ENCODE measurements at places on chromosomes 5 and 9. TPM values are rescaled to one million over a fixed set of nuclear protein-coding genes. Genes with fewer than 3 reads are reported as not detected.
A peak's percentile ranks its signal among the peaks of the same experiment; 100 is the strongest.

Gene SV2C
- total RNA-seq = not detected

Gene KCNN2
- total RNA-seq = not detected

DNA sequence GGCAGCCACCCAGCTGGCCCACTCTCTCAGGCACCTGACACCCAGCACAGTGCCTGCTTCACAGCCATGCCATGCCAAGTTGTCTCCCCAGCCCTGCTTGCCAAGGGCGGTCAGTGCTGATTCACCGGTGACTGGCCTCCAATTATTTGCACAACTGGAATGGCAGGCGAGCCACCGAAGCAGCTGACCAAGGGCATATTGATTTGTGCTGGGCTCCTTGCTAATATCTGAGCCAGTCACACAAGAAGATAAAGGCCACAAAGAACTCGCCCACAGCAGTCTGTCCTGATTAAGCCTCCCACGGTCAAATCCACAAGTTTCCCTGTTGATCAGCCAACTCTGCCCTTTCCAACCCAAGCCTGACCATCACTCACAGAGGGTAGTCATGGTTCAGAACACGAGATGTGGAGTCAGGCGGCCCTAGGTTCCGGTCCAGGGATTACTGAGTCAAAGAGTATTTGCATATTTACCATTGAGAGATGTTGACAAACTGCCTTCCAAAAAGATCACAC, 6.4 kb upstream of the EEIG1 start:
- DNase-seq = peak; percentile 47
- H3K4me1 ChIP-seq = peaks cover 88% of the 10 kb centered on the region
- no peaks in the 10 kb centered on the region for H3K36me3 ChIP-seq
- H3K27me3 ChIP-seq = no peaks in the 10 kb centered on the region
- H3K4me3 ChIP-seq = peak overlapping the region; percentile 38
- peak overlapping the region; percentile 40 for H3K27ac ChIP-seq

GRCh38 chr9:32350682-32351081, 33.8 kb upstream of the ACO1 start:
- no peaks in the 10 kb centered on the region for H3K4me1 ChIP-seq
- H3K27me3 ChIP-seq = no peaks in the 10 kb centered on the region
- DNase-seq = peak; percentile 20
- no peak overlapping the region for H3K4me3 ChIP-seq
- H3K27ac ChIP-seq = no peak overlapping the region

DNA sequence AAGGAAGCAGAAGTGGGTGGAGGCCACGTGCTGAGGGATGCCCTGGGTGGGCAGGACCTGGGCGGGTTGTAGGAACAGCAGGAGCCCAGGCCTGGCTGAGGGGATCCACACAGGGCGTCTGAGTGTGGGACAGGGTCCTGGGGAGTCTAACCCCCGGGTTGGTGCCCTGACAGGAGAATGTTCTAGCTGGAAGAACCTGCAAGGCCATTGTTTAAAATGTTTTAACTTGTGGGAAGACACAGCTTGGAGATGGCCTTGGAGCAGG, 33.9 kb upstream of the SUSD3 start:
- no peaks in the 10 kb centered on the region for H3K36me3 ChIP-seq
- DNase-seq = no peak
- no peaks in the 10 kb centered on the region for H3K27me3 ChIP-seq
- no peaks in the 10 kb centered on the region for H3K4me1 ChIP-seq
- H3K4me3 ChIP-seq = no peak overlapping the region

GRCh38 chr9:68838245-68838644, 133.2 kb downstream of the PIP5K1B start:
- H3K27me3 ChIP-seq = no peaks in the 10 kb centered on the region
- H3K36me3 ChIP-seq = no peaks in the 10 kb centered on the region
- no peak for DNase-seq
- H3K27ac ChIP-seq = no peak overlapping the region

All from HepG2 (cell line).